Activated naive CD4-positive, alpha-beta T cell treated with anti-CD3 and anti-CD28 coated beads, Interleukin-2, amount 50 U/mL, for 16 hours (primary cell): ENCODE measurements at places on chromosomes 1 and 21.

DNA sequence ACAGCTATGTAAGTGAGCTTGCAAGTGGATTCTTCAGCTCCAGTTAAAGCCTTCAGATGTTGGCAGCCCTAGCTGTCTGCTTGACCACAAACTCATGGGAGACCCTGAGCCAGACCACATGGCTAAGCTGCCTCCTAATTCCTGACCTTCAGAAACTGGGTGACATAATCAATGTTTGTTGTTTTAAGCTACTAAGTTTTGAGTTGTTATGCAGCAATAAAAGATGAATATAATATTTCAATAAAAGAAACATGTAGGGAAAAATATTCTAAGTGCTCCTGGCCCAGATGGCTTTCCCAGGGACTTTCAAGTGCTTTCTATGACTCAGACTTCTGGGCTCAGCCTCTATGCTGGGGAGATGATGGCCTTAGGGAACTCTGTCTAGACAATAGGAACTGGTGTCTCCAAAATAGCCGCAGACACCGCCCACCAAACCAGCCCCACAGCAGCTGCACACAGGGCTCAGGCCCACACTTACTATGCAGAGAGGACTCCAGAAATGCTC lies 20.3 kb upstream of the AZIN2 start:
- DNase-seq: no peak

GRCh38 chr1:110643879-110644472 lies 30.8 kb downstream of the KCNA3 start:
- no peak for DNase-seq

GRCh38 chr1:90435351-90435750 lies 281.8 kb downstream of the BARHL2 start:
- no peak for DNase-seq

DNA sequence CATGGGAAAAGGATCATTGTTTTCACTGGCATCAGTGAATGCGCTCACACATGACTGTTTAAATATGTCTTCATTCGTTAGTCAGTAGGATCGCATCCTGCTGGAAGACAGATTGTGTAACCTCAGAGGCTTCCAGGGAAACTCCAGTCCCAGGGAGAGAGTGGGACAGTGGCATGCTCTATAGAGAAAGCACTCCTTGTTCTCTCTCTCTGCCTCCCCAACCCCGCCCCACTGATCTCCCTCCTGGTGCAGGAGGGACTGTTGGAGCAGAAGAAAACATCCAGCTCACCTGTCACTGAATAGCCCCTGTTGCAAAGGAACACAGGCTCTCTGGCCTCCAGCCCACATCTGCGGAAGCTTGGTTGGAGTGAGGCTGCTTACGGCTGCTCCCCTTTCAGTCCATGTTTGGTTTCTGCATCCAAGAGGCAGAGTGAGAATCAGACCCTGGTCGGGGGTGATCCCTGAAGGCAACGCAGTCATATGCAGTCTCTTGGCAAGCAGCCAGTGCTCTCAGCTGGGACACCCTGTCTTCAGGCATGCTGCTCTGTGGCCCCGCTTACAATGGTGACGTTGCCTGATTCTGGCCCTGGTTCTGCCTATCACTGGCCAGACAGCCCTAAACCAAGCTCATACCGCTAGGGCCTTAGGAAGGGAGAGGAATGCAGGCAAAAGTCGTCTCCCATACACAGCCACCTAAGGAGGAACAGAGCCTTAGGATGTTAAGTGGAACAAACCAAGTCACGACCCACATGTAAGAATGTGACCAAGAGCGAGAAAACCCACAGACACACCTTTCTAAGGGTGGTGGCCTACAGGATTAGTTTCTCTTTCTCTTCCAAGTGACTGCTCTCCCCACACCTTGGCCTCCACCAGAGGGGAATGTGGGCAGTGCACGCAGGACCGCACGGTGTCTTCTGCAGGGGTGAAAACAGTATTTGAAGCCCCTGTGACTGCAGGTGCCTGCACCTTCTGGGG lies 39.7 kb downstream of the BACE2 start:
- no peak for DNase-seq

DNA sequence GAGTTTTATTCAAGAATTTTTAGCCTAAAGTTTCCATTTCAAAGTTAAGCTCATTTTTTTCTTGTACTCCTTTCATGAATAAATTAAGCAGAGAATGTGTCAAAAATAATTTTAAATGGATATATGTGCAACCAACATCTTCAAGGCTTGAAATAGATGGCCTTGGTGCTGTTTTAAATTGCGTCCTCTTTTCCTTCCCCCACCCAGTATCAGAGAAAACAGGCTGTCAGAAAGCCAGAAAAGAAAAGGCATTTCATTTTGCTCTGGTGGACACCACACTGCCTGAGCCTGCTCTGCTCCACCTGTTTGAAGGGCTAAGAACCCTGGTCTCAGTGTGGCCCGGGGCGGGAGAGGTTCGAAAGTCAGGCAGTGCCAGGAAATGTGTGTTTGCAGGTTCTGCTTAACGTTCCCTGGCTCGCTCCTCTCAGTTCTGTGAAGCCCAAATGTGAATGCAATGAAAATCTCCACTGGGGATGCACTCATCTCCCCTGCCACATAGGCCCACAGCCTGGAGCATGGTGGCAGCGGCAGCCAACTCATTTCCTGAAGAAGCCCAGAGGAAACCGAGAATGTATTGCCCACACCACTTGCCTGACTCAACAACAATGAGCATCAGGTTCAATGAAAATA lies 134.4 kb downstream of the SDCCAG8 start:
- DNase-seq: no peak
